ENCODE measurements at places on chromosomes 4 and X. TPM values are rescaled to one million over a fixed set of nuclear protein-coding genes. Genes with fewer than 3 reads are reported as not detected.

CCKAR gene
- not detected for polyA plus RNA-seq

MAOB gene
- polyA plus RNA-seq: 19.0 TPM

C1QTNF7 gene
- not detected for polyA plus RNA-seq

PDCL2 gene
- not detected for polyA plus RNA-seq

RAI2 gene
- polyA plus RNA-seq: not detected

SH3RF1 gene
- polyA plus RNA-seq: 3.2 TPM

CT83 gene
- not detected for polyA plus RNA-seq

DGKK gene
- polyA plus RNA-seq: 6.2 TPM

TRPC3 gene
- polyA plus RNA-seq: not detected

ERAS gene
- 0.56 TPM for polyA plus RNA-seq

DNA sequence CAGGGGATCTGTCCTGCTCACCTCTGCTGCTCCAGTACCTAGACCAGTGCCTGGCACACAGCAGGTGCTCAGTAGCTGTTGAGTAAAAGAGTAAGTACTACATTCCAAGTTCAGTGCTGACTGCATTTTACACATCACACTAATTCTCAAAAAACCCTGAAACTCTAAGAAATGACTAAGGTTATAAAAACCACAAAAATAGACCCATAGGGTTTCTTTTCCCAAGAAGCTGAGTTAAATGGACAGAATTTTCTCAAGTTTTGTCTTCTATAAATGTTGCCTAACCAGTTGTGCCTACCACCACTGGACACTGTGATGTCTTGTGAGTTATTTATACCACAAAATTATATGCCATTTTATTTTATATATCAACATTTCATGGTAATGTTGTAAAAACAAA, 78.9 kb upstream of the RXFP1 start:
- no peak for DNase-seq

DNA sequence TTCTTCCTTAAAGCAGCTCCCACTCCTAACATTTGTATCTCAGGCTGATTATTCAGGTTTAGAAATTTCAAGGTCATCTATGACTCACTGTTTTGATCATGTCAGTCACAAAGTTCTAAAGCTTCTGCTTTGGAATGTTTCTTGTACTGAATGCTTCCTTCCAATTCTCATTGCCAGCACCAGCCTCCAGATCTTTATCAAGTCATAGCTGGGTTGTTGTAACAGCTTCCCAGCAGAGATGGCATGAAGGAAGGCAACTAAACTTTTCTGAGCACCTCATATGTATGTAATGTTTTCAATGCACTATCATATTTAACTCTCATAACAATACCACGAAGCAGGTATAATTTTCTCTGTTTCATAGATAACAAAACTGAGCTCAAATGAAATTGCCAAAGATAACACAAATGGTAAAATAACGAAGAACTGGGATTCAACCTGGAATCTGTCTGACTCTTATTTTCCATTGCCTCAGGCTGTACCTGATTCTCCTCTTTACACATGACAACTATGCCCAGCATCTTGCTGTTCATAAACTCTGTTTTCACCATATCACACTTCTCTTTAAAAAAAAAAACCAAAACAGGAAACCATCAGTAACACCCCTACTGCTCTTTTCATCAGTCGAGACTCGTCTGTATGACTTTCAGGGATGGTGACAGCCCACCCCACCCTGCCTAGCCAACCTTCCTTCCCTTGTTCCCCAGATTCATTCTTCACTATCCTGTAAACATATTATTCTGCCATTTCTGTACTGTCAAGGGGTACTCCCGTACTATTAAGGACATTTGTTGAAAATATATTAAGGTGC, 13.4 kb downstream of the TRPC3 start:
- DNase-seq: peak; percentile 12

GRCh38 chr4:1746265-1746691, 25.0 kb downstream of the TACC3 start:
- peak; percentile 82 for DNase-seq

DNA sequence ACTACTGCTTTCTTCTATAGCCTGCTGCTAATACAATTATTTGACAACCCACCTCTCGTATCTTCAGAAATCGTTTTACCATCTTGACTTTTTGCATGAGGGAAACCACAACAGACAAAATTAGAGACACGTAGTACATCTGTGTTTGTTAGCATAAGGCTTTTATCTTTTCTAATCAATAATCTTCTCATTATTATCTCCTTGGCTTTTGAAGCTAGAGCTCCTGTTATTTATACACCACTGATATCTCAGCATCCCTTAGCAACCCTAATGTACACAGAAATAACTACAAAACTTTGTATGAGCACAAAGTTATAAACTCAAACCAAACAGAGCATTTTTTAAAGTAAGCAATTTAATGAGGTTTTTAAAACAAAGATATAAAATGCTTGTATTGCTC, 39.7 kb downstream of the CORIN start:
- no peak for DNase-seq

GRCh38 chrX:42097486-42097885, 174.1 kb upstream of the CASK start:
- no peak for DNase-seq

DNA sequence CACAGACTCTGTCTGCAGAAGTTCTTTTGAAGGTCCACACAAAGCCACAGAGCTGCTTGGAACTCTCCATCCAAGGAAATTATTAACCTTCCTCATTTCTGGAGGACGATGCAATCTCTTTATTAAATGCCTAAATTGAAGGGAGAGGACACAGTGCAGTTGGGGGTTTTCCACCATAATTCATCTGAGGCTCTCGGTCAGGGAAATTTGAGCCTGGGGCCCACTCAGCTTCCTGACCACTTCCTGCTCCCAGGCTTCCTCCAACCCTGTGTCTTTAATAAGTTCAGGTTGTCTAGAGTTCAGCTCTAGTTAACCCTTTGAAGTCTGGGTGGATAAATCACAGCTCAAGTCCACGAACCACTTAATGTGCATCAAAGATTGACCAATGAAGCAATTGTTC, 58.5 kb downstream of the PRPS1 start:
- no peak for DNase-seq

GRCh38 chr4:76279462-76279861, 27.1 kb upstream of the STBD1 start:
- DNase-seq: no peak

DNA sequence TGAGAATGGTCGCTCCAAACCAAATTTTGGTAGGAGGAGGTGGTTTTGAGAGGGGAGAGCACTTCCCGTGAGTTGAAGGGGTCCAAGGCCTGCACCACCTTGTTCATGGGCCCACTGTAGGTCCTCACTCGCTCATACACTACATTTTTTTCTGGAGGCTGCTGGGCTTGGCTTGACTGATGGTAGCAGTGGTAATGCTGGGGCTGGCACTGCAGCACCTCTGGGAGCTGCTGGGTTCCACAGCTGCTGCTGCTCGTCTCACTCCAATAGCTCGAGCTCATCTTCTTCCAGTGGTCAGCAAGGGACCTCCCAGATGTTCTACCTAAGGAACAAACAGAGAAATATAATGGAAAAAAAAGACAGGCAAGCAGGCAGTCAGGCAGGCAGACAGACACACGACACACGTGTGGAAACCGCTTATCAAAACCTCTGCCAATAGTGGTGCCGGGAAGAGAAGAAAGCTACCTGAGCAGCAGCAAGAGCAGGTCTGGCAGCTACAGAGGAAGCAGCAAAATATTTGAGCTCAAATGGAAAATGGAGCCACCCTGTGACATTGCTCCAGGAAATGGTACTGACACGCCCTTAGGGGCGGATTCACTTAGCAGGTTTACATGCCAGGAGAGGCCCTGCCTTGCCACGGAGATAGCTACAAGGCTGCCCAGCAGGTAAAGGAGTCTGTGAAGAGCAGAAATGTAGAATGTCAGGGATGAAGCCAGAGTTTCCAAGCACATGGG, at the start of gene POF1B:
POF1B (minus strand) TSS at position 492 of the 734 bp plus-strand sequence; CDS start at position 281, 211 bp downstream.
- DNase-seq: no peak

DNA sequence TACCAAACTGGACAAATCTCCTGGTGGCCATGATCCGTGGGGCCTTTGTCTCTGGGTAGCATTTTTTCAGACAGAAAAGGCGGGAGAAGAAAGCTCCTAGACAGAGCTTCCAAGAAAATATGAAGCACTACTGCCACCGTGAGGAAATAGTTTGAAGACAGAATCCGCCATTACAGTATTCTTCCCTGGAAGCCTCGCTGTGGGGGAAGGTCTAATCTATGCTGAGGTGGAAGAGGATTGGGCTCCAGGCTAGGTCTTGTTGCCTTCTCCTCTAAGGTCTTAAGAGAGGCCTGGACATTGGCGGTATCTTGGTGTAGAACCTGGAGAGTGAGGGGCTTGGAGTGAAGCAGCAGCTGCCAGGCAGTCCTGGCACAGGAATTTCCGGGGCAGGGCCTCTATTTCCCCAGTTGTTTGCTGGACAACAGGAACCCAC, 218.9 kb downstream of the OR13H1 start:
- no peak for DNase-seq

DNA sequence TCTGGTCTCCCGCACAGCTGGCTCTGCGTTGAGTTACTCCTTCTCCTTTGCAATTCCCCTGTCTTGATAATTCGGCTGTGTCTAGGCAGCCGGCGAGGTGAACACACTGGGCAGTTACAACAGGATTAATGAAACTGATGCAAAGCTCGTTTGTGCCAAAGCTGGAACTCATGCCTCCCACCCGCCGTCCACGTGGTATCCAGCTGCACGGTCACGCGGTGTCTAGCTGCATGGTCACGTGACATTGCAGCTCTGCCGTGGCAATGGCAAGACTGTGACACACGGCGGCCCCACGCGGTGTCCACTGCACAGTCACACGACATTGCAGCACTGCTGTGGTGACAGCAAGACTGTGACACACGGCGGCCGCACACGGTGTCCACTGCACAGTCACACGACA, 31.2 kb upstream of the LRPAP1 start:
- no peak for DNase-seq

DNA sequence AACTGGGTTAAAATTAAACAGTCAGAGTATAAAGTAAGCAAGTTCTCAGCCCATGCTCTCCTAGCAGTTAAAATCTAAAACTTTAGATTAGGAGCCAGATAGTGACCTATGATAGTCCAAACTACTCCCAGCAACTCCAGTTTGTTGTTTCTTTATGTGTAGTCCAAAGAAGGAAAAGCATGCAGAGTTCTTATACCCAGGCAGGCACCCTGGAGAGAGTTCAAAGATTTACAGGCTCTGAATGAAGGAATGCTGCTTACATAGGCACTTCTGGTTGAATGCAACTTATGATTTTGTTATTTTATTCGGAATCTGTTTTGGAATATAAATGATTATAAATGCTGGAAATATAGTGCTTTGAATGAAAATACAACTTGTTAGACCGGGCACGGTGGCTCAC, 67.2 kb downstream of the GPAT3 start:
- DNase-seq: no peak

DNA sequence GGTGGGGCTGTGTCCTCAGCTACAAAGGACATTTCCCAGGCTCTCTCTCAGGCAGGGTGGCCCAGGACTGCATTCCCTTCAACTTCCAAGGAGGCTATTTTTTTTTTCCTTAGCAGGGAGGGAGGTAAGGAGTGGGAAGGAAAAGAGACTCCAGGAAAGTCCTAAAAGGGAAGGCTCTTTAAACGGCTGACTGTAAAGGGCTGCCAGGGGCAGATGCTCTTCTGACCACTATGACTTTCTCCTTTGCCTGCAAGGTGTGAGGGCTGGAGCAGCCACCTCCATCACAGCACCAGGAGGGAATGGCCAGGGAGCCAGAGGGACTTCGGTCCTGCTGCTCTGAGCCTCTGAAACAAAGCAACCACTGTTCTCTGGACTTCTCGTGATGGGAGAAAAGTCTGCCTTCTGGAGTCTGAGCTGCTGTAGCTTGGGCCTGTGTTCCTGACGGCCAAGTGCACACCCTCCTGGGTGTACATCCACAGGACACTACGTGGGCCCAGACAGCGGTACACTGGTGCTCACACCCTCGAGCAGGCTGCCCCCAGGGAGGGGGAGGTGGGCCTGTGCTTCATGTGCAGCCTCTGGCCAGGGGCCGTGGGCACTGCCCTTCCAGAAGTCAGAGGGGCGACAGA, 17.9 kb downstream of the NAT8L start:
- peak; percentile 74 for DNase-seq

DNA sequence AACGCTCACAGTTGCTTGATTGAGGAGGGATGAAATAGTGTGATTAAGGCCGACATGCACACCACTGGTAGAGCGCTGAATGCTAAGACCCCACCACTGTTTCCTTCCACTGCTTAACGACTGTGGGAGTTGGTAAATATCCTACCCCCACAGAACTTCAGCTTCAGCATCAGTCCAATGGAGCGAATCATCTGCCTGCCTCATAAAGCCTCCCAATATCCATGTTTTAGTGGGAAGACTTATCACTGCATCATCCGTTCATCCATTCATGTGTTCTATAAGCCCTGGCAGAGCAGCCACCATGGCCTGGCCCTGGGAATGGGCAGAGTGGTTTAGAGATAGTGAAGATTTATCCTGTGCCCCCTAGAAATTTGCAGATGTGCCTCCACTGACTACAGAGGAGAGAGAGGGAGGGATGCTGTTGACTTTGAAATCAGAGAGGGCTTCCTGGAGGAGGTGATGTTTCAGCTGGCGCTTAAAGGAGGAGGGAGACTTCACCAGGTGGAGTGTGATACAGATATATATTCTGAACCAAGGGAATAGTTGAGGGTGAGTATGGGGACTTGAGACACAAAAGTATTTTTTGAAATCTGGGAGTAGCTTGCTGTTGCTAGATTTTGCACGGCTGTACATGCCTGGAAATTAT, 71.9 kb upstream of the STX18 start:
- DNase-seq: no peak

- no peak for DNase-seq
Observed at GRCh38 chr4:145907812-145908211, 30.8 kb downstream of the ZNF827 start.

DNA sequence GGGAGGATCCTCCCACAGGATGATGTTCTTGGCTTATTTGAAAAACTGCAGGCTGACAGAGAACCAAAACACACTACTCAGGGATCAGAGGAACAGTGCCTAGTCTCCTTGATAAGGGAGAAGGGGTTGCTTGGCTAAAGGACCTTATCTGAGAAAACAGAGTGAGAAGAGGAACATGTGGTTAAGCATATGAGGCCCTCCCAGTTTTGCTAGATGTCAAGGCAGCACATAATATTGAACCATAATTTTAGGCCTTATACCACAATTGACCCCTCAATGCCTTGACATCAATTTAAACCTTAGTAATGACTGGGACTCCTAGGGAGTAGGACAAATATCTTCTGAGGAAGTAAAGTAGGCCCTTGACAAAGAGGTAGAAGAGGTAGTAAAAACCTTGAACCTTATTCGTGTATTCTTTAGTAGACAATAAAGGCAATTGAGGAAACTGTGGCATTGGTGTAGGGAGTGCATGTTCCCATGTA, 79.3 kb downstream of the TEX13C start:
- DNase-seq: no peak

DNA sequence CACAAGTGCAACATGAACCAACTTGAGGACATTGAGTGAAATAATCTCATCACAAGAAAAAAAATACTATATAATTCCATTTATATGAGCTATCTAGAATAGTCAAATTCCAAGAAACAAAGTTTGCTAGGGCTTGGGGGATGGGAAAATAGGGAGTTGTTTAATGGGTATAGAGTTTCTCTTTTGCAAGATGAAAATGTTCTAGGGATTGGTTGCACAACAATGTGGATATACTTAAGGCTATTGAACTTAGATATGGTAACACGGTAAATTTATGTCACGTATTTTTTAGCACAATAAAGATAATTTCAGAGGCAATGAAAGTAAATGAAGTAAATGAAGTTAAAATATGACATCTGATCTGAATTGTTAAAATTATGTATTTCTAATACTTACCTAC, 7.9 kb downstream of the MFSD8 start:
- DNase-seq: no peak
